SK-N-SH (cell line): ENCODE measurements at places on chromosomes 13 and 19. TPM values are rescaled to one million over a fixed set of nuclear protein-coding genes. Genes with fewer than 3 reads are reported as not detected.

Gene IL11
- polyA plus RNA-seq, result 13.2 and 16.1 TPM in 2 replicates

Gene CLPTM1
- 58.4 and 86.5 TPM in 2 replicates for polyA plus RNA-seq

Gene HSD17B14
- polyA plus RNA-seq, result 27.9 and 29.7 TPM in 2 replicates

Gene JAK3
- 1.3 and 2.0 TPM in 2 replicates for polyA plus RNA-seq

Gene MRPL34
- 61.4 and 72.9 TPM in 2 replicates for polyA plus RNA-seq

Gene ADGRE3
- polyA plus RNA-seq, result not detected in 2 replicates

Gene APC2
- polyA plus RNA-seq, result 1.3 and 1.8 TPM in 2 replicates

Gene GRIN2D
- 0.54 and 0.92 TPM in 2 replicates for polyA plus RNA-seq

Gene ZNF728
- not detected in 2 replicates for polyA plus RNA-seq

Gene TNFAIP8L1
- 5.7 and 6.4 TPM in 2 replicates for polyA plus RNA-seq

Gene OXGR1
- polyA plus RNA-seq, result not detected in 2 replicates

Gene BEST2
- polyA plus RNA-seq, result not detected in 2 replicates

Gene SIGLEC12
- polyA plus RNA-seq, result not detected in 2 replicates

Gene SOHLH2
- 0.85 and 1.2 TPM in 2 replicates for polyA plus RNA-seq

Gene LRRC25
- polyA plus RNA-seq, result not detected in 2 replicates

Gene CABP5
- polyA plus RNA-seq, result not detected in 2 replicates

Gene PPP1R15A
- polyA plus RNA-seq, result 62.3 and 73.7 TPM in 2 replicates

Gene PRRG2
- 0.42 and 0.44 TPM in 2 replicates for polyA plus RNA-seq

Gene TEX101
- 0.07 and 0.32 TPM in 2 replicates for polyA plus RNA-seq

Gene SLC1A6
- polyA plus RNA-seq, result not detected in 2 replicates

Gene SWSAP1
- 2.8 and 3.0 TPM in 2 replicates for polyA plus RNA-seq

Gene DACT3
- polyA plus RNA-seq, result 9.5 and 10.6 TPM in 2 replicates

Gene IL17D
- polyA plus RNA-seq, result 1.6 and 2.3 TPM in 2 replicates

Gene PGLYRP2
- not detected in 2 replicates for polyA plus RNA-seq

Gene PLA2G4C
- 6.0 and 6.1 TPM in 2 replicates for polyA plus RNA-seq

Gene LCP1
- 0.03 and 0.06 TPM in 2 replicates for polyA plus RNA-seq

Gene ZNF44
- polyA plus RNA-seq, result 3.4 and 3.6 TPM in 2 replicates

Gene MYBPC2
- polyA plus RNA-seq, result not detected in 2 replicates

Gene CACNG6
- 0.96 and 1.2 TPM in 2 replicates for polyA plus RNA-seq

Gene ATF5
- polyA plus RNA-seq, result 11.1 and 11.7 TPM in 2 replicates

Gene AMH
- polyA plus RNA-seq, result 16.0 and 18.1 TPM in 2 replicates

Gene WDR88
- 0.03 TPM in 1 of 2 replicates, not detected in the other for polyA plus RNA-seq

Gene GFY
- not detected in 2 replicates for polyA plus RNA-seq

Gene SIGLEC5
- not detected in 2 replicates for polyA plus RNA-seq

Gene ANGPTL4
- 62.5 and 71.2 TPM in 2 replicates for polyA plus RNA-seq

Gene KIR3DL2
- polyA plus RNA-seq, result not detected in 2 replicates

Gene LAIR1
- not detected in 2 replicates for polyA plus RNA-seq

Gene NKPD1
- polyA plus RNA-seq, result 0.06 and 0.12 TPM in 2 replicates

Gene FGF14
- 0.20 and 0.36 TPM in 2 replicates for polyA plus RNA-seq

Gene LIN7B
- 20.8 and 21.1 TPM in 2 replicates for polyA plus RNA-seq

Gene TMEM238
- polyA plus RNA-seq, result 0.08 and 0.12 TPM in 2 replicates

Gene LIM2
- not detected in 2 replicates for polyA plus RNA-seq

Gene MAST1
- polyA plus RNA-seq, result 4.3 and 9.7 TPM in 2 replicates

Gene CYSLTR2
- polyA plus RNA-seq, result 0.12 and 0.41 TPM in 2 replicates

Gene TTYH1
- 0.05 and 0.21 TPM in 2 replicates for polyA plus RNA-seq

Gene IFI30
- 10.7 and 11.6 TPM in 2 replicates for polyA plus RNA-seq
